ENCODE measurements at places on chromosomes 4 and X. TPM values are rescaled to one million over a fixed set of nuclear protein-coding genes. Genes with fewer than 3 reads are reported as not detected.

Gene DDX53
- total RNA-seq = not detected

Gene PAGE3
- total RNA-seq = not detected

Gene GRK4
- 7.4 TPM for total RNA-seq

- H3K36me3 ChIP-seq = no peaks in the 10 kb centered on the region
- H3K4me1 ChIP-seq = peaks cover 21% of the 10 kb centered on the region
- peak; percentile 86 for DNase-seq
- H3K27me3 ChIP-seq = no peaks in the 10 kb centered on the region
- H3K27ac ChIP-seq = peak overlapping the region; percentile 63
- peak overlapping the region; percentile 46 for H3K4me3 ChIP-seq
Observed at GRCh38 chr4:186029571-186030398, 39.2 kb upstream of the TLR3 start.

- no peaks in the 10 kb centered on the region for H3K4me1 ChIP-seq
- H3K36me3 ChIP-seq = peaks cover 6% of the 10 kb centered on the region
- H3K4me3 ChIP-seq = no peak overlapping the region
- no peak overlapping the region for H3K27ac ChIP-seq
- DNase-seq = no peak
- no peaks in the 10 kb centered on the region for H3K27me3 ChIP-seq
Observed at GRCh38 chrX:49238735-49239134, 3.5 kb downstream of the CCDC22 start.

- H3K4me1 ChIP-seq = peaks cover 11% of the 10 kb centered on the region
- no peak for DNase-seq
- no peaks in the 10 kb centered on the region for H3K27me3 ChIP-seq
Observed at GRCh38 chr4:121648516-121648915, 48.3 kb downstream of the ANXA5 start.

GRCh38 chr4:20478412-20478811 lies 221.8 kb upstream of the PACRGL start:
- no peak overlapping the region for H3K4me3 ChIP-seq
- no peak overlapping the region for H3K27ac ChIP-seq
- no peak for DNase-seq
- no peaks in the 10 kb centered on the region for H3K4me1 ChIP-seq

GRCh38 chrX:43892336-43892870 lies 10.2 kb upstream of the MAOB start:
- no peaks in the 10 kb centered on the region for H3K36me3 ChIP-seq
- H3K4me3 ChIP-seq = no peak overlapping the region
- no peak for DNase-seq

Measured in osteoblast (primary cell).